Hypothalamus (tissue), 51 donors: ENCODE measurements at places on chromosomes 3 and 15.

GRCh38 chr3:186105543-186105942, 3.3 kb downstream of the ETV5 start:
- no peak for DNase-seq

GRCh38 chr15:41610048-41610447, 50.2 kb upstream of the MGA start:
- no peak for DNase-seq

- DNase-seq, result no peak
Measured at GRCh38 chr3:186945255-186945823, 15.0 kb downstream of the ST6GAL1 start.

DNA sequence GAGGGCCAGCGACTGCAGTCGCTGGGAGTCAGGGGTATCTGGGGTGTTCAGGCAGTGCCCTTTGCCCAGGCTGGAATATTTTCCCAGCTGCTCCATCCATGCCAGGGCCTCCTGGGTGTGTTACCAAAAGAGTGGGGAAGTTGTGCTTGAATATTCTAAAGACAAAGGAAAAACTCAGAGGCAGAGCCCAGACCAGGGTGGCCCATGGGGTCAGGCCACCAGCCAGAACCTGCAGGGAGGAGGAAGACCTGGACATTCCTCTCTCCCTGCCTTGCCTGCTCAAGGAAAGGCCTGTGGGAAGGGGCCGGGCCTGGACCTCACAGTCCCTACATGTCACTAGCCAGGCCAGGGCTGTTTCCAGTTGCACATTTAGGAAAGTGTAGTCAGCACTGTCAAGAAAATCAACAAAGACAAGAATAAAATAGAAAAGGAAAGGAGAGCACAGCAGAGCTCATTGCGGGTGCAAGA, 16.0 kb upstream of the KLF15 start:
- no peak for DNase-seq

- no peak for DNase-seq
Measured at GRCh38 chr3:106130384-106131198, 261.8 kb upstream of the CBLB start.
